ENCODE measurements at places on chromosomes 2 and 18.

DNA sequence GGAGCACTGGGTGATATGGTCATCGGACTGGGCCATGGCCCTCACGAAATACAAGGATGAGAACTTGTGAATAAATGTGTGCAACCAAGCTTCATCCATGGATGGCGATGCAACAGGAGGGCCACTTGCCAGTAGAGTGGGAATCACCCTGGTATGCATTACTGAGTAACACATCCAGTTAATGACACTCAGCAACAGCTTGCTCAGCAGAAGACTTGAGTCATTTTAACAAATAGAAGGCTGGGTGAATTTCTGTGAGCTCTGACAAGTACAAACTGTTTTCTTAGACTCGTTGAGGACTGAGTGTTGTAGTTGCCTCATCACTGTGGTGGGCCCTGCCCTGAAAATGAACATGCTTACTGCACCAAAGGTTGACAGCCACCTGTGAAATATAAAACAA is 221.6 kb downstream of the NCKAP5 start:
- DNase-seq: no peak

GRCh38 chr2:167264380-167264779 is 376.1 kb downstream of the XIRP2 start:
- DNase-seq: no peak

DNA sequence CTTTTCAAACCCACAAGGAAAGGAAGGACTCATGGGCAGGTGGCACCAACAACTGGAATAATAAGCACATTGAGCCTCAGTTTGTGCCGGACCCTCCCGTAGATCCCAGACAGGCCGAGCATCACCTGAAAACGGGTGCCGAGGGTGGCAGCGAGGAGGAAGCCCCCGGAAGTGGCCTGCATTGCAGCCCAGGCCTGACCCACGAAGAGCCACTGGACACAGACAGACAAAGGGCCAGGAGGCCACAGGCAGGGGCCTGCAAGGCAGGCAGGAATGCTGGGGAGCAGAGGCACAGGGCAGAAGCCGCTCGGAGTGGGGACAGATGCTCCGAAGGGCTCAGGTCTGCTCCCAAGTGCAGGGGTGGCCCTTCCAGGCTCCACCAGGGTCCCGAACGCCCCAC is 31.7 kb downstream of the MTERF4 start:
- no peak for DNase-seq

DNA sequence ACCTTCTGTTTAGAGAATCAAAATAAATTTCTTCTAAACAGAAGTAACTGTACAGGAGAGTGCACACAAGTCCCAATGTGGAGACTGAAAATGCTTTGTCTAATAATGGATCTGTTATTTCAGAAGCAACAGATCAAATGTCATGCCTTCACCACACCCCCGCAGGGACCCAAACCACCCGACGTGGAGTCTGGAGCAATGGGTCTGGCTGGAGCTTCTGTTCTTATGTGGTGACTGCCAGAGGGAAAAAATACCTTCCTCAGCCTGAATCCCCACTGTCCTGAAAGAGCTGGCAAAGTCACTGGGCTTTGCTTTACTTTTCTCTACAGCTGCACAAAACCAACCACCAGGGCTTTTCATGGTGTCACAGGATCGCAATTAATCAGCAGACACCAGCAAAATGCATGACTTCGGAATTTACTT is 119.0 kb upstream of the ZFP36L2 start:
- no peak for DNase-seq

GRCh38 chr2:223460209-223460608 is 142.0 kb downstream of the SCG2 start:
- DNase-seq: no peak

GRCh38 chr2:26702025-26702424 is 9.5 kb downstream of the KCNK3 start:
- no peak for DNase-seq

GRCh38 chr18:23512641-23513040 is 9.3 kb downstream of the RMC1 start:
- DNase-seq: no peak

- DNase-seq: no peak
These were observed 142.0 kb upstream of the SPOPL start for GRCh38 chr2:138359532-138359931.

- DNase-seq: no peak
These were observed 47.7 kb downstream of the SLC9A2 start for GRCh38 chr2:102667072-102667471.

- no peak for DNase-seq
These were observed 18.4 kb downstream of the NCOA1 start for GRCh38 chr2:24509425-24509824.

Measured in stimulated activated CD8-positive, alpha-beta memory T cell treated with anti-CD3 and anti-CD28 coated beads, Interleukin-7, amount 100 ng/mL, for 1 hour (primary cell).